ENCODE measurements at places on chromosomes 6 and 20.

- DNase-seq, result no peak
These were observed 187.7 kb downstream of the SOD2 start for GRCh38 chr6:159505140-159505922.

- DNase-seq, result no peak
These were observed 24.2 kb upstream of the PAQR8 start for GRCh38 chr6:52337633-52338290.

- DNase-seq, result no peak
These were observed 48.2 kb downstream of the IRF4 start for GRCh38 chr6:439641-440167.

- DNase-seq, result no peak
These were observed 2.9 kb upstream of the SSTR4 start for GRCh38 chr20:23032056-23032749.

- no peak for DNase-seq
These were observed 173.4 kb downstream of the SLC16A10 start for GRCh38 chr6:111260570-111261298.

All from stimulated activated CD4-positive, alpha-beta T cell treated with anti-CD3 and anti-CD28 coated beads, Interleukin-2, amount 100 ng/mL, for 24 hours (primary cell).